Inflammatory macrophage treated with lipopolysaccharide for 1 hour (primary cell): ENCODE measurements at places on chromosomes 11 and 22.

DNA sequence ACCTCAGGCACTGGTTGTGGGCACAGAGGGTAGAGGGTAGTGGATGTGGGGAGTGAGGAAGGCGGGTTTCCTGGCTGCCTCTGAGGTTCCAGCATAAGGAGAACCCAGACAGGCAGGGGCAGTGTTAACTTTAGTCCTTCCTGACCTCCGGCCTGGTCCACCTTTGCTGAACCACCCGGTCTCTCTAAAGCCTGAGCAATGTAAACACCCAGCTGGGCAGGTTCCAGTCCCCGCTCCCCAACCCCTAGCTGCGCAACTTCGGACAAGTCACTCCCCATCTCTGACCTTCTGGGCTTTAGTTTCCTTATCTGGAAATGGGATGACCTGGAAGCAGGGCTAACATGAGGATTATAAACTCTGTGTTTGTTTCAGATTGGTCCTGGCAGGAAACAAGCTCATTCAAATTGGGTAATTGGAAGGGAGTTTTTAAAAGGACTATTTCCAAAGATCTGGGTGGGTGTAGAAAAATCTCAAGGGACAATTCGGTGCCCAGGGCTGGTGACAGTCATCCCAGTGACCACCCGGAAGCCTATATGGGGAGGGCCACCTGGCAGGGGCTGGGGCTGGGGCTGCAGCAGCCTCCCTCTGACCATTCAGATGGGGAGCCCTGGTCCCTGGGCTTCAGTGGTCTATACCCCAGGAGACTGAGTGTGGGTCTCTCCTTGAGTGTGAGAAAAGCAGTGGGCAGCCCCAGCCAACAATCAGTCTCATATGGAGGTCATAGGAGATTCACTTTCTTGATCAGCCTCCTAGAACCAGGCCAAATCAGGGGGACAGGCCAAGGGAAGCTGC is 108.3 kb upstream of the SYT13 start:
- no peak for DNase-seq

DNA sequence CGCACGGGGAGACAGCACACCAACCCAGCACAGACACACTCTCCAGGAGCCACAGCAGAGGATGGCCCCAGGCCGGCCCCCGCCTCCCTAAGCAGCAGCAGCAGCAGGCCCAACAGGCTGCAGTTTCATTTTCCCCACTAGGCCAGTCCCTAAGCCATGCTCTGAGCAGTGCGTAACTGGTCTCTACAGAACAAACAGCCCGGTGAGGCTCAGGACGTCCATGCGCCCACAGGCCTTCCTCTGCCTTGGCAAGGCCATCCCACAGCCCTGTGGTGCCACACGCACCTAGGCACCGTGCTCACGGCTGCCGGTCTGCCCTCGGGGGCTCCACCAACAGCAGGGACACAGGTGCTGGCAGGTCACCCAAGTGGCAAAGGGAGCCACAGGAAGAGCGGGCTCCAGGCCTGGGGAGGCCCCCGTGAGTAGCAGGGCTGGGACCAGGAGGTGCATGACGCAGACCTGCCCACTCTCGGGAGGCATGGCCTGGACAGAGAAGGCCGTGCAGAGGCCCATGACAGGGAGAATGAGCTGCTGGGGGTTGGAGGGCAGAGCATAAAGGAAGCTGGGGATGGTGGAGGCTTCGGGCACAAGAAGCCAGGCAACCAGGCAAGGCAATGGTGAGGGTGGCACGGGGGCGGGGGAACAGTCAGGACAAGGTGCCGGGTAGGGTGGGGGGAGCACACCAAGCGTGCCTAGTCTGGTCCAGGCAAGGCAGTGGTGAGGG is 1.4 kb upstream of the MOB2 start:
- no peak for DNase-seq

DNA sequence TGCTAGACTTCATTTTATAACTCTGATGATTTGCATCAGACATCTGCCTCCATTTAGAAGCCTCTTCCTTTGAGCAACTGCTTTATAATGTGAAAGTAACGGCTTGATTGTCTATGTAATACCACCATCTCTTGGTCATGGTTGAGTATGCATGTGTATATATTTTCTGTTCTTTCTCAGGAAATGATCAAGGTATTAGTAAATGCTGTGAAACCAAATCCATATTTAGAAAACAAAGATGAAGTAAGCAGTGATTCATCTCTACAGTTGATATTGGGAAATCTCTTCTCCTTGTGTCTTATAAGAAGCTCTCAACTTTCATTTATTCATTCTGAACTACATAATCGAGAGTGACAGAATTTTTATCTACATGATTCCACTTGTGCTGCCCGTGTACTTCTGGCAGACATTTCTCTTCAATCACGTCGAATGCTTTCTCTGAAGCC is 104.6 kb upstream of the ANO3 start:
- DNase-seq: no peak

DNA sequence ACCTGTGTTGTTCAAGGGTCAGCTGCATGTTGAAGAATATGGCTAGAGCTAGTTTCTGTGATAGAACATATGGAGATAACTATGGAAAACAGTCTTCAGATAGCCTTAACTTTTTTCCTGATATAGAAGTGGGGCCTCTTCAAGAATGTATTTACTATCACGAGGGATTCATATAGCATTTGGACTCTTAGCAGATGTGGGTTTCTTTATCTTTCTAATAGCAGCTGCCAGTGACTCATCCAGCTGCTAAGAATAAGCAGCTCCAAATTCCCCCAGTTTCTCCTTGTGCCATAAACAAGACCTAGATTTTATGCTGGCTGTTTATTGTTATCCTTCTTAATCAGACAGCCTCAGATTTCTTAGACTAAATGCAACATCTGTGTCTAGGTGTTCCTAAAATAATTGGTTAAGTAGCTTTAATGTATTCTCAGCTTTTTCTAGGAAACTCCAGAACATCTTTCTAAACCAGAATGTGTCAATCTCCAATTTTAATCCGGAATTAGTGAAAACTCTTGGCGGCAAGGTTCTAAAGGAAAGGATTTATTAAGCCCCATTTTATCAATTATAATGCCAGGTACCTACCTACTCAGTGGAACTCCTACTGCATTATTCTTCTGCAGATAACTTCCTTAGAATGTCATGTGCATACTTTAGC is 119.8 kb downstream of the CSTPP1 start:
- peak; percentile 78 for DNase-seq

DNA sequence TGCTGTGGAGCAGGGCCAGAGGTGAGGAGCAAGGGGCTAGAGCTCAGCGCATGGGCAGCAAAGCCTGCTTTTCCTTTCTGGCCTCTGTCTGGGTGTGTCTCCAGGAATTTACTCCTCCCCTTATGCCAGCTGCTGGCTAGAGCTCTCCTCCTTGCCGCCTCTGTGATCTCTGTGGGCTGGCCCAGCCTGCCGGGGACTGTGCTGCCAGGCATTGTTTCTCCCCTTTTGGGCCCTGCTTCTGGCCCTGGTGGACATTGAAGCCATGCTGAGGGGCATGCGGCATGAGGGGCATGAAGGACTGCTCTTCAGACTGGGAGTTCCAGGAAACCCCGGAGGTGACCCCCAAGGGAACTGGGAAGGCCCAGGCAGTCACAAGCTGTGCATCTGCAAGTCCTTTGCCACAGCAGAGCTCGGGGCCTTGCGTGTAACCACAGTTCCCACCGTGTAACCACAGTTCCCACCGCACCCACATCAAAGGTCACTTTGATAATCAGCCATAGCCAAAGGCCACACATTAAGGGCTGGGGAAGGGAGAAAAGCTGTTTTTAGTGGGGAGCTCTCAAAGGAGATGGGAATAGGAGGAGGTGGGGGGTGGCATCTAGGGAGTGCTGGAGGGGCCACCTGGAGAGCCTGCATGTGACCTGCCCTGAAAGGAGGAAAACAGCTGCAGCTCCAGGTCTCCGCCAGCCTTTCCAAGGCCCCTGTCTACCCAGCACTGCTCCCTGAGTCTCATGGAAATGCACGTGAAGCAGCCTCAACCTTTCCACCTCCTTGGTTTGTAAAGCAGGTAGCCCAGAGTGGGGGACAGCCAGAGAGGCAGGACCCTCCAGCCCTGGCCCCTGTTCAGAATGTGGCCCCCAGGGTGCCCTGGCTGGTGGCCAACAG is 62.3 kb downstream of the PPFIBP2 start:
- no peak for DNase-seq

DNA sequence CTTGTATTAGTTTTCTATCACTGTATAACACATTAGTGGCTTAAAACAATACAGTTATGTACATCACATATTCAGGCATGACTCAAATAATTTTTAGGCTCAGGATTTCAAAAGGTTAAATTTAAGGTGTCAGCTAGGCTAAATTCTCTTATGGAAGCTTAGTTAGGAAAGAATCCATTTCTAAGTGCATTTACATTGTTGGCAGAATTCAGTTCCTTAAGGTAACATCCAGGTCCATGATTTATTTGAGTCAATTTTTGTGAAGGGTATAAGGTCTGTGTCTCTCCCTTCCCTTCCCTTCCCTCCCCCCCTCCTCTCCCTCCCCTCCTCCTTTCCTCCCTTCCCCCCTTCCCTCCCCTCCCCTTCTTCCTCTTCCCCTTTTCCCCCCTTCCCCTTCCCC is 399.0 kb upstream of the CNTN5 start:
- no peak for DNase-seq

- no peak for DNase-seq
Measured at GRCh38 chr11:60854140-60854846, 1.5 kb downstream of the PTGDR2 start.

DNA sequence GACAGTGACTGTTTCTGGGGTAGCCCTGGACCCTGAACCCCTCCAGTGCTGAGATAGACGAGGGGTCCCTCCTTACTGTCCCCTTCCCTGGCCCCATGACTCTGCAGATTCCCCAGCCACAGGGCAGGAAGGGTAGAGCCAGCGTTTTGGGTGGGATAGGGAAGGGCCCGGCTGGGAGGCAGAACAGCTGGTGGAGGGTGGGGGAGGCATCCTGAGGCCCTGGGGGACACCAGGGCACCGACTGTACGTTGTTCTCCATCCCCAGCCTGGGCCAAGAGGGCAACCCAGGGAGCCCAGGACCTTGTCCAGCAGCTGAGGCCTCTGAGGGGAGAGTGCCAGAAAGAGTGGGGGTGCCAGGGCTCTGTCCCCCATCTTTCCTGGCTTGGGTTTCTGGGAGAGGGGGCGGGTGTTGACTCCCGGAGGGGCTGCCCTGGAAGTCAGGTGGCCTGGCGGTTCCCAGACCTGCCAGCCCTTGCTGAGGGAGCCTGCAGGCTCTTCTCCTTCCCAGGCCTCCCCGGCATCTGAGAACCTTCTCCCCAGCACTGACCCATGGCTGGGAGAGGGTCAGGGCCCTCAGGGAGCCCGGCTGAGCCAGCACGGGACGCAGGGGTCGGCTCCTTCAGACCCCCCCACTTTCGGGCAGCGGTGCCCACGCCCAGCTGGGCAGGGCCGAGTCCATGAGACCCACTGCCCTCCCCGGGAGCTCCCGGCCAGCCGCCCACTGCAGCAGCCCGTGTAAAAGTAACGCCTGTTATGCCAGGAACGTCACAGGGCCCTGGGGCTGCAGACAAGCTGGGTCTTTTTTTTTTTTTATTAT is 30.3 kb downstream of the IGF2 start:
- no peak for DNase-seq

- no peak for DNase-seq
Measured at GRCh38 chr22:48800886-48801607, 1026.6 kb downstream of the BRD1 start.

DNA sequence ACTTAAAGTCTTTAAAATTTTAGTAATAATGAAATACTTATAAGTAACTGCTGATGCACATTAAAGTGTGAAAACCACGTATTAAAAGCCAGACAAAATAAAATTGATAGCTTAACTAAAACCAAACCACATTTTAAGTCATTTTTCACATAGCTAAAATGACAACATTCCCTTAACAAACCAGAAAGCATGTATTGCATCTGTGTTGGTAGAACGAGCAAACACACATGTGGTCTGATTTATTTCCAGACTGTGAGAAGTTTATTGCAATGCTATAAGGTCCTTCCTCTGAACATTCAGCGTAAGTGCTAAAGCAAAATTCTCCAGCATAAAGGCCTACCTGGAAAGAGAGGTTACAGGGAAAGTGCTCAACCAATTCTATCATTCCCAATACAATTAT is 57.8 kb downstream of the ARHGAP20 start:
- DNase-seq: no peak

GRCh38 chr11:34575261-34575660 is 45.6 kb upstream of the EHF start:
- DNase-seq: no peak

DNA sequence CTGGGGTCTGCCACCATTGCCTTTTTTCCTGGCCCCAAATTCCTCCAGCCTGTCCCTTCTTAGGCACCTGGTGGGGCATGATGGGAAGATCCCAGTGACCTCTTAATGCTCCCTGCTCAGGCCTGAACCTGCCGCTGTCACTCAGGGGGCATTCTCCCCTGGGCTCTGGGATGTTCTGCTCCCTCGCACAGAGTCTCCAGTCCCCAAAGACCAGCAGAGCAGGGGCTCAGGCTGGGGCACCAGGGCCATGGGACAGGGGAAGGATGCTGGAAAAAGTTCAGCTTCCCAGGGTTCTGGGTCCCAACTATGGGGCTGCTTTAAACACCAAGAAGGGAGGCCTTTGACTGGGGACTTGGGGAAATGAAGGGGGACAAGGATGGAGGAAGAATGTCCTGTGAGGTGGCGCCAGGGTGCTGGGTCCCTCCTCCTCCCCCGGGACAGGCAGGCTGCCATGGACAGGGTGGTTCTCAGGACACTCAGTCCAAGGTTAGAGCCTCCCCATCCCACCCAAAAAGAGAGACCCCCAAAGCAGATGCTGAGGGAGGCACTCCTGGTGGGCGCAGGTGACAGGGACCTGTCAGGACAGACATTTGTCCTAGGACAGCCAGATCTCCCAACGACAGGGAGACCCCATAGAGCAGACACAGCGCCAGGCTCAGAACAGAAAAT is 30.8 kb downstream of the IGLL5 start:
- DNase-seq: no peak

DNA sequence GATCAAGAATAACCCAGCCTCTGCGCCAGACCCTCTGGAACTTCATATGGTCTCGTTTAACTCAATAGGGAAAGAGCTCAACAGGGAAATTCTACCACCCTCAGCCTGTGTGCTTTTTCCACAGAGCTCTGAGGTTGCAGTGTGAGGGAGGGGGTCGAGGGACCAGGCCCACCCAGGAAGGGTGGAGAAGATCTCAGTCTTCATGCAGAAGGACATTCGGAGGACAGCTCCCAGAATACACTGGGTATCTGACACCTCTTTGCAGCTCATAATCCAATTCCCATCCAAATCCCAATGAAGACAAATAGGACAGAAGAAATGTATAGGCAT is 56.6 kb downstream of the ST14 start:
- DNase-seq: no peak

GRCh38 chr11:1202154-1202775 is 20.6 kb upstream of the MUC5B start:
- DNase-seq: no peak

- DNase-seq: no peak
Measured at GRCh38 chr11:10778217-10778970, 27.3 kb downstream of the CTR9 start.
